ENCODE measurements at places on chromosomes 2 and 18. TPM values are rescaled to one million over a fixed set of nuclear protein-coding genes. Genes with fewer than 3 reads are reported as not detected.

DNA sequence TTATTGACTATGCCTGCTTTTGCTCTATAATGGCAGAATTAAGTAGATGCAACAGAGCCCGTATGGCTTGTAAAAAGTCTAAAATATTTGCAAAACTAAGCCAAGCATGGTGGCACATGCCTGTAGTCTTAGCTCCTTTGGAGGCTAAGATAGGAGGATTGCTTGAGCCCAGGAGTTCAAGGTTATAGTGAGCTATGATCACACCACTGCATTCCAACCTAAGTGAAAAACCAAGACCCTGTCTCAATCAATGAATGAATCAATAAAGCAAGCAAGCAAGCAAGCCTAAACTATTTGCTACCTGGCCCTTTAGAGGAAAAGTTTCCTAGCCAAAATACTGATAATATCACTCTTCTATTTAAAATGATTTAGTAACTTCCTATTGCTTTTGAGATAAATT, 260.0 kb downstream of the OTX1 start:
- DNase-seq: no peak

Gene KCNS3
- total RNA-seq: 33.6 TPM

GRCh38 chr2:240643811-240644150, 18.5 kb downstream of the GPR35 start:
- DNase-seq: no peak

DNA sequence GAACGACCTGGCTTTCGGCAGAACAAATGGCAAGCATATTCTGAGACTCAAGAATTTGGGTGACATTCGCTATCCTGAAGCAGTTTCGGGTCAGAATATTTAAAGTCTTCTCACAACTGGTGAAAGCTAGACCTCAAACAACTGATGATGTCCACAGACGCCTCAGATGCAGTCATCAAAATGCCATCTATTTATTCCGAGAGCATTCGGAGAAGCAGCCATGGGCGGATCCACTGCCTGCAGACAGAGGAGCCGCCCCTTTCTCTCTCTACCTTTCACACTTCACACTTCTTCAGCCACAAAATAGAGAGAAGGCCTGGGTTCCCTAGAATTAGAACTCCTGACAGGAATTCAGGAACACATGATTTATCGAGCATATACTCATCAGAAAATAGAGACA, 65.8 kb upstream of the CREB1 start:
- no peak for DNase-seq

Gene DNAJC5G
- not detected for total RNA-seq

- DNase-seq: no peak
These were observed 256.4 kb downstream of the SS18 start for GRCh38 chr18:25834061-25834460.

Gene VPS54
- total RNA-seq: 20.0 TPM

GRCh38 chr2:182554950-182555349, 128.1 kb upstream of the PDE1A start:
- no peak for DNase-seq

DNA sequence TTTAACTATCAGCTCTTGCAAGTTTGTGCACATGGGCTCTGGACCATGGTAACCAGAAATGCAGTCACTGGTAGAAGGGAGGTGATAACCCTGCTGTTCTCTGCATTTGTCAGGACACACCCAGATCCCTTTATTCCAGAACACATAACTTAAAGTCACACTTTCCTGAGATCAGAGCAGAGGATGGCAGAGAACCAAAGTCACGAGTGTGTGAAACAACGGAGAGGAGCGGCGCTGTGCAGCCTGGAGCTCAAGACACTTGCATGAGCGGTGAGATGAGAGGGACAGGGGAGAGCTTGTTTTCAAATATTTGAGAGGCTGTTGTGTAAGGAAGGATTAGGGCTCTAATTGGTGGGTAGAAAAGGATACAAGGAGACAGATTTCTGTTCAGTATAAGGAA, 43.3 kb upstream of the AAK1 start:
- no peak for DNase-seq

DNA sequence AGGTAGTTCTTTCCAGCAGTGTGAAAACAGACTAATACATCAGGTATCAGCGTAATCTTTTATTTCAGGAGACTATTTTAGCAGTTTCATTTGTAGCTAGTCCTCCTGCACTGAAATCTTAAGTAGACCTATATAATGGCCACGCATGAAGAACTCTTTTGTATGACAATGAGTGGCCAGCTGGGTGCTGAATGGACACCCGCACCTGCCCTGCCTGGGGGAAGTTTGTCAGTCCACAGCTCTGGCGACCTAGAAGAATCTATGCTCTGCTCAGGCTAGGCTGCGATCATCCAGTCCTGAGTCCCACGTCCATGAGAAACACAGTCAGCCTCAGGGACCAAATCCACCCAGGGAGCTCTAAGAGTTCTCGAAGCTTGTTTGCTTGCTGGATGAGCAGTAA, 709.2 kb upstream of the ID2 start:
- DNase-seq: no peak

GRCh38 chr2:9734308-9734707, 103.5 kb upstream of the YWHAQ start:
- no peak for DNase-seq

- DNase-seq: no peak
These were observed 83.4 kb downstream of the ZFP36L2 start for GRCh38 chr2:43142921-43143438.

- DNase-seq: no peak
These were observed 317.6 kb upstream of the REG3G start for GRCh38 chr2:78707776-78708386.

DNA sequence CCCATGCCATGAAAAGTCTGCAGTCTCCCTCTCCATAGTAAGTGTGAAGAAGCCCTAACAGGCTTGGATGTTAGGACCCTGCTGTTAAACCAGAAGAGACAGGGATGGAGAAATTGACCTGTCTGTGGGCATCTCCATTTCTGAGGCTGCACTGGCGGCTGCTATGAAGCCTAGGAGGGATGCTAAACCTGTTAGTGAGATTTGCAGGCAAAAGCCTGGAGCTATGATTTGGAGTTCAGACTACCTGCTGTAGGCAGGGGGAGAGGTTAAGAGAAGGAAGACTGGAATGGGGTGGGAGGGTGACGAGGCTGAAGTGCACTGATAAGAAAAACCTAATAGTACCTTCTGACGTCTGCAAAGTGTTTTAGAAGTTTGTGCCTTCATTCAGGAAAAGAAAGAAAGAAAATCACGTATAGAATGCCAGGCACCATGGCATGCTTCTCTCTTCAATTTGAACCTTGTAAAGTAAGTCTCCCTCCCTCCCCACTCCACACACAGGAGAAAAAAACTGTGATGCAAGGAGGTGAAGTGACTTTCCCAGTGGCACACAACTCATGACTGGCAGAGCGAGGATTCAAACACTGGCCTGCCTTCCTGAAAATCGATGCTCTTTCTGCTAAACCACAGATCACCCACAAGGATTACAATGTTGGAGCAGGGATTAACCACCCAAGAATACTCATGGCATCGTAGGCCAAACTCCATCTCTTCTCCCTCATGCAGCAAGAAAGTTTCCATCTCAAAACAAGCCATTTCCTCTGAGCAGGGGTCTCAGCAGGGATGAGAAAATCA, 98.5 kb upstream of the PKDCC start:
- DNase-seq: no peak
